ENCODE measurements at places on chromosomes 5 and 9. TPM values are rescaled to one million over a fixed set of nuclear protein-coding genes. Genes with fewer than 3 reads are reported as not detected.

Gene NMUR2
- total RNA-seq = not detected

Gene DMGDH
- total RNA-seq = not detected

Gene TICAM2
- total RNA-seq = 0.48 TPM

Gene BTNL8
- not detected for total RNA-seq

Gene MEGF10
- 1.1 TPM for total RNA-seq

Gene PCDHGA12
- 2.9 TPM for total RNA-seq

Gene LECT2
- total RNA-seq = not detected

Gene PCDHGA4
- 3.5 TPM for total RNA-seq

Gene OBP2B
- 7.5 TPM for total RNA-seq

Gene C1QTNF3
- 5.9 TPM for total RNA-seq

Gene LCN9
- not detected for total RNA-seq

Gene TSSK1B
- not detected for total RNA-seq

Gene EGR1
- total RNA-seq = 264 TPM

Gene G3BP1
- 114 TPM for total RNA-seq

Gene FBP2
- total RNA-seq = not detected

Gene WHRN
- 15.8 TPM for total RNA-seq

Gene SLC6A7
- total RNA-seq = not detected

Gene ANKH
- total RNA-seq = 65.9 TPM

Gene C5orf46
- 130 TPM for total RNA-seq

Gene DOCK2
- 2.5 TPM for total RNA-seq

Gene RNF180
- 20.9 TPM for total RNA-seq

Gene KCTD16
- total RNA-seq = not detected

Gene ALDH7A1
- total RNA-seq = 71.2 TPM

Gene C9orf50
- total RNA-seq = not detected

Gene GABRA6
- not detected for total RNA-seq
